T-helper 22 cell (primary cell): ENCODE measurements at places on chromosomes 7 and 10.

DNA sequence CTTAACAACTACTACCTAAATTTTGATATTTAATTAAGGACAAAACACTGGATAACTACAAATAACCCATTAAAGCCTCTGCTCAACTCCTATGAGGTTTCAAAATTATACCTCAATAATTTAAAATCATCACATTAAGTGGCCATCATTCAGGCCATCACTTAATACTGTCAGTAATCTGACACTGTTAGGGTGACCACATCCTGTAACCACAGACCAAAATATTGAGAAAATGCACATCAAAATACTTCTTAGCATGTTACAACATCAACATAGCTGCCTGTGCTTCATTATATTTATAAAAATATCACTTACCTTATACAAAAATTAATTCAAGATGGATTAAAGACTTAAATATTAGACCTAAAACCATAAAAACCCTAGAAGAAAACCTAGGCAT is 23.3 kb downstream of the SEM1 start:
- no peak for DNase-seq

- no peak for DNase-seq
Measured at GRCh38 chr10:15200626-15201025, 32.1 kb upstream of the NMT2 start.

GRCh38 chr7:12649348-12649747 is 38.1 kb upstream of the ARL4A start:
- DNase-seq: no peak

DNA sequence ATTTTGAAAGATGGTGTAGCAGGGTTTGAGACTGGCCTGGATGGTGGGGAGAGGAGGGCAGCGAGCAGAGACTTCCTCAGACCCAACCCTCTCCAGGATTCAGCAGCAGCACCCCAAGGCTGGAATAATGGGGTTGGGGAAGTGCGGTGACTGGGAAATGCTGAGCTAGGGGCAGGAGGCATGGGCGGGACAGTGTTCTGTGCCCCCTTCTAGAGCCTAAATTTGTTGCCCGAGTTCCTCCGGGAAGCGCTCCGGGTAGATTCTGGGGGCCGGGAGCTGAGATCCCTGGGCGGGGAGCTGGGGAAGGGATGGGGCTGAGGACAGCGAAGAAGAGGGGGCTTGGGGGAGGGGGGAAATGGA is at the start of gene CHAT:
Gene CHAT (plus strand): TSS at position 156 of the 360 bp plus-strand sequence. CDS start 153 bp downstream, at position 309.
- no peak for DNase-seq

DNA sequence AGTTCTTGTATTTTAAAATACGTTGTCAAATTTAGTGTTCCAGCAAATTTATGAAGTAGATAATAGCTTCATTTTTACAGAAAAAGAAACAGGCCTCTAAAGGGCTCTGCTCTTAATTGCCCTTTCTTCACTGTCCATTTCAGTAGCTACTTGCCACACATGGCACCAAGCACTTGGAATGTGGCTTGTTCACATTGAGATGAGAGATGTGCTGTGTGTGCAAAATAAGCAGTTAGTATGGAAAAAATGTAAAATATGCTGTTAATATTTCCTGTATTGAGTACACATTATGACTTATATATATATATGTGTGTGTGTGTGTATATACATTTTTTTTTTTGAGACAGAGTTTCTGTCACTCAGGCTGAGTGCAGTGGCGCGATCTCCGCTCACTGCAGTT is 19.5 kb downstream of the RBM33 start:
- DNase-seq: no peak

DNA sequence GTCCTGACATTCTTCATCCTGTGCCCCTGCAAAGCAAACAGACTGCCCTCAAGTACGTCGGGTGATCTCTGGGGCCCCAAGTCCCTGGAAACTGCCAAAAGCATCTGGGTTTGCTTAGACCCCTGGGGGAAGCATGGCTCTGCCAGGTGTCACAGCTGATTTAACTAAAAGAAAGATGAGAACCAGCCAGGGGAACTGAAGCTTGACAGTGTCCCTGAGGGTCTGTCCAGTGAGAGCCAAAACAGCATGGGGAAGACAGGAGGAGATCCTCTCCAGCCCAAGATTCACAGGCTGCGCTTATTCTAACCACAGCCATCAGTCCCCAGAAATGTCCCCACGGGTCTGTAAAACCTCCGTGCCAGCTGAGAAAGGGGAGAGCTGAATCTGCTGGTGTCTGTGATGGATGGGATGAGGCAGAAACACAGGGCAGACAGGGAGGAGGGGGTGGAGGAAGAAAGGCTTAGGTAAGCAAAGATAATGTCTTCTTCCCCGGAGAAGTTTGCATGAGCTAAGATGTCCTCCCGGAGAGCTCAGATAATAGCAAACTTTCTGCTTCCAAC is 21.3 kb downstream of the CCDC3 start:
- no peak for DNase-seq

- no peak for DNase-seq
Measured at GRCh38 chr7:150874401-150875198, 22.3 kb downstream of the AOC1 start.

DNA sequence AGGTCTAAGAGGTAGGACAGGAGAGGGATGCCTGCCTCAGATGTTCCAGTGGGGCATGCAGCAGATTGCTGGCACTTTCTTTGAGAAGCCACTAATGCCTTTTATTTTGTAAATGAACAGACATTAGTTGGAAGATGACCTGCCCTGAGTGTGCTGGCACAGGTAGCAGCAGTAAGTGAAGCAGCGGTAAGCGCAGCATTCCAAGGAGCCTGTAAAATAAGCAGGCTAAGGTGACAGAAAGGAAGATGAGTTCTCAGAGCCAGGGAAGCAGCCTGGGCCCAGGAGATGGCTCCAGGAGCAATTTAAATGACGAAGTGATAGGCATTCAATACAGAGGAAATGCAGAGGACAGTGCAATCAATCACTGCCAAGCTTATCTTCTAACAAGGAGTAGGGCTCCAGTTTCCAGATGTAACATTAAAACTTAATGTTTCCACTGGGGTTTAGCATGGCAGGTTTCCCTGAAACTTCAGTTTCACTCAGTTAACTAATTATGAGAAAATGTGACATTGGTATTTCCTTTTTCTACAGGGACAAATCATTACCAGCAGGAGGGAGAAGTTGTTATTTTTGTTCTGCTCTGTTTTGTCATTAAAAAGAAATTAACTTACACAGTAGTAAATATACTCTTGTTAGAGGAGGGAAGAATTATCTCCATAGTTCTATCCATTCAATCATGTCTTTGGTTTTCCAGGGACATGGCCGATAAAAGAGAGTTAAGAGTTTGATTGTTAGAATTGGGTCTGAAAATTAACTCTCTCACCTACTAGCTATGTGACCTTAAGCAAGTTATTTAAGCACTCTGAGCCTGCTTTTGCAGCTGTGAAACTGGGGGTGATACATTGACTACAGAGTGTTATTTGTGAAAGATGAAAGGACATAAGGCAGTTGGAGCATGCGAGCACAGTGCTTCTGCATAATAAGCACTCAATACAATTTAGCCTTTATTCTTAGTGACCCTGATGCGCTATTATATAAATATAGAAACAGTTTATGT is 96.6 kb upstream of the PTN start:
- no peak for DNase-seq

DNA sequence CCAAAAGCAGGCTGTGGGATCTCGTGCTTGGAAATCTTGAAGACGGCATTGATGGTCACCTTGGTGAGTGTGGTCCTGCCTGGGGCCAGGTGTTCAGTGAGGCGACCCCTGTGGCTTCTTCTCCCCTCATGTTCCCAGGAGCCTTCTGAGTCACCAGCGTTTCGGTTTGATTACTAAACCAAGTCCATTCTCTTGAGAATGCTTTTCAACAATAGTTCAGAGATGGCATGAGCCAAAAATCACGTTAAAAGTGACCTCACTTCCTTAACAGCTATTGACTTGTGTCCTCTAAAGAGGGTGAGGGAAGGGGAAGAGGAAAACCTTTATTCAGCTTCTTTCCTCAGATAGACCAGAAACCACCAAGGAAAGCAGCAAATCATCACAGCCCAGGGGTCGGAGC is 315.2 kb downstream of the GATA3 start:
- no peak for DNase-seq

DNA sequence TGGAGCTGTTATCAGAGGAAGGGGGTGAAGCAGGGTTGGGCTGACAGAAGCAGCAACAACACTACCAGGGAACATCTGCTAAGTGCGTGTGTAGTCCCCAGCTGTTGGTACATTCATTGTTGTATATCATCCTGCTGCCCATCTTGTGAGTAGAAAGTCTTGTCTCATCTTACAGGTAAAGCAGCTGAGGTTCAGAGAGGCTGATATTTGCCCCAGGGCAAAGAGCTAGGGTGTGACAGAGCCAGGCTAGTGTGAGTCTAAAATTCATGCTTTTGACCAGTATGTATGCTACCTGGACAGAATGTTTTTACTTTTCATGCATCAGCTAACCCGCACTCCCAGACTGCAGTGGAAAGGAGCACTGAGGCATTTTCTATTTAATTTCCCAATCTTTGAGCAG is 221.6 kb downstream of the STK31 start:
- DNase-seq: no peak

GRCh38 chr7:85927226-85927625 is 716.5 kb upstream of the GRM3 start:
- DNase-seq: no peak

GRCh38 chr7:149306854-149307253 is 44.9 kb downstream of the ZNF783 start:
- no peak for DNase-seq

- no peak for DNase-seq
Measured at GRCh38 chr7:1369916-1370657, 89.2 kb downstream of the MICALL2 start.
